ENCODE measurements at places on chromosomes 13 and 19.

- DNase-seq = peak; percentile 12
Measured at GRCh38 chr19:24054044-24054935, 32.7 kb upstream of the ZNF254 start.

DNA sequence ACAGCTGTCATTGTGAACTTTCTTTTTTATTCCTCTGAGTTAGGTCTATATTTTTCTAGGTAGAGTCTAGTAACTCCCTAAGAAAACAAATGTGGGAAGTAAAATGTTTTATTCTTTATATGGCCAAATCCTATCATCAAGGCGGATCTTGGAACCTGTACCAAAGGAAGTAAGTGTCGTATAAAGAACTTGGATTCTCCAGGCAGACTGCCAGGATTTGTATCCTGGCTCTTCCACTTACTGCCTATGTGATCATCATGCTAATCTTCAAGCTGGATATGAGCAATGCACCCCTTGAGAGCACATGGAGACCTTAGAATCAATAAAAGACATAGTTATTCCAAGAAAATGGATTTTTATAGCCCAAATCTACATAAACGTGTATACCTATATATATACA is 286.5 kb downstream of the PCDH17 start:
- no peak for DNase-seq

DNA sequence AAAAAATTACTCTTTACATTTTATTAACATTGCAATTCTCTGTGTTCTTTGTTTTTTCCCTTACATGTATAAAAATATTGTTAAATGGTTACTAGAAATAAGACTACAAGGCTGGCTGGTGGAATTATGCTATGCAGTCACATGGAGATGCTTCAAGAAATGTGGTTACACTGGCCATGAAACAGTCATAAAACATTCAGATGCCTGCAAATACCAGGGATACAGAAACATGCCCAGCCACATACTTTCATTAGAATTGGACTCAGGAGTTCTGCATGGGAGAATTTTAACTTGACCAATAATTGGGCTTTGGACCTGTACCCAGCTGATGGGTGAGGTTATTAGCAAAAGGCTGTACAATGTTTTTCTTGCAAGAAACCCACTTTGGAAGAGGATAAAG is 1407.7 kb upstream of the SLC10A2 start:
- DNase-seq = no peak

DNA sequence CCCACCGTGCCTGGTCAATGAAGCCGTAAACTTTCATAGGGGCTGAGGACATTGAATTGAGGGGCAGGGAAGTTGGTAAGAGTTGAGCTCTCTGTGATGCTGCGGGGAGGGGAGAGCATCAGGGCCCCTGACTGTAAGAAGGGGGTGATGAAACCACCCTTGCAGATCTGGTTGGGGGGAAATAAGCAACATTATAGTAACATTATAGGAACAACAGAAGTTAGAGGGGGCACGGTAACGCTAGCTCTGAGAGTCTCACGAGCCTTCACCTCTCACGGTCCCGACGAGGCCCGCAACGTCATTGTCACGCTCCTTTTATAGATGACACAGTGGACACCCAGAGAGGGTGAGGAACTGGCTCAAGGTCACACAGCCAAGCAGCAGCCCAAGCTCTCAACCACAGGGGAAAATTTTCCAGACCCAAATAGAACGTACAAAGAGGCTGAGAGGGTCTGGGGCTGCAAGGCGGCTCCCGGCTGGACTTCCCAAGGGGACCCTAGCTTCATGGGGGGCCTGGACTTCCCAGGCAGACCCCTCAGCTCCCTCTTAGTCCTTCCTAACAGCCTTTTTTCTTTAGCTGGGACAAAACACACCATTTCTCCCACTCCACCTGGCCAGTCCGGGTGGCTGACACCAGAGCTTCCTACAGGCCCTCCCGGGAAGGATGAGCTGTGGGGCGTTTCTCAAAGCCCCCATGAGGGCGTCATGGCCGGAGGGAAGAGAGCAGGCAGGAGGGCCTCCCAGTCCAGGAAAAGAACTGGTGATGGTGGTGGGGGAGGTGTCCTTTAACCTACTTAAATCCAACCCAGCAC is 4.1 kb downstream of the TLE5 start:
- DNase-seq = no peak

GRCh38 chr13:72399351-72399750 is 328.1 kb downstream of the MZT1 start:
- DNase-seq = no peak

DNA sequence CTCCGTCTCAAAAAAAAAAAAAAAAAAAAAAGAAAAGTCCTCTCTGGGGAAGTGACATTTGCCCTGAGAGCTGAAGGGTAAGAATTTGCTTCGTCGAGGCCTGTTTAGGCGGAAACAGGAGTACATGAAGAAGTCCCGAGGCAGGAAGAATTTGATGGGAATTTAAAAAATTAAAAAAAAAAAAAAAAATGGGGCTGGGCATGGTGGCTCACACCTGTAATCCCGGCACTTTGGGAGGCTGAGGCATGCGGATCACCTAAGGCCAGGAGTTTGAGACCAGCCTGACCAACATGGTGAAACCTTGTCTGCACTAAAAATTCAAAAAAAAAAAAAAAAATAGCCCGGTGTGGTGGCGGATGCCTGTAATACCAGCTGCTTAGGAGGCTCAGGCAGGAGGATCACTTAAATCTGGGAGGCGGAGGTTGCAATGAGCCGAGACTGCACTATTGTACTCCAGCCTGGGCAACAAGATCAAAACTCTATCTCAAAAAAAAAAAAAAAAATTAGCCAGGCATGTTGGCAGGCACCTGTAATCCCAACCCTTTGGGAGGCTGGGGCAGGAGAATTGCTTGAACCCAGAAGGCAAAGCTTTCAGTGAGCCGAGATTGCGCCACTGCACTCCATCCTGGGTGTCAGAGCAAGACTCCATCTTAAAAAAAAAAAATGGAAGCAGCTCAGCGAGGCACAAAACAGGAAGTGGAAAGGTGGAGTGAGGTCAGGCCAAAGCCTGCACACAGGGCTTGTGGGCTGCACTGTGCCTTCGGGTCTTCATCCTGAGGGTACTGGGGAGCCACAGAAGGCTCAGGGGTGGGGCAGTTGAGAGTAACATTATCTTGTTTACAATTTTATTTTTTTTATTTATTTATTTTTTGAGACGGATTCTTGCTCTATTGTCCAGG is 4.9 kb downstream of the BAX start:
- no peak for DNase-seq

DNA sequence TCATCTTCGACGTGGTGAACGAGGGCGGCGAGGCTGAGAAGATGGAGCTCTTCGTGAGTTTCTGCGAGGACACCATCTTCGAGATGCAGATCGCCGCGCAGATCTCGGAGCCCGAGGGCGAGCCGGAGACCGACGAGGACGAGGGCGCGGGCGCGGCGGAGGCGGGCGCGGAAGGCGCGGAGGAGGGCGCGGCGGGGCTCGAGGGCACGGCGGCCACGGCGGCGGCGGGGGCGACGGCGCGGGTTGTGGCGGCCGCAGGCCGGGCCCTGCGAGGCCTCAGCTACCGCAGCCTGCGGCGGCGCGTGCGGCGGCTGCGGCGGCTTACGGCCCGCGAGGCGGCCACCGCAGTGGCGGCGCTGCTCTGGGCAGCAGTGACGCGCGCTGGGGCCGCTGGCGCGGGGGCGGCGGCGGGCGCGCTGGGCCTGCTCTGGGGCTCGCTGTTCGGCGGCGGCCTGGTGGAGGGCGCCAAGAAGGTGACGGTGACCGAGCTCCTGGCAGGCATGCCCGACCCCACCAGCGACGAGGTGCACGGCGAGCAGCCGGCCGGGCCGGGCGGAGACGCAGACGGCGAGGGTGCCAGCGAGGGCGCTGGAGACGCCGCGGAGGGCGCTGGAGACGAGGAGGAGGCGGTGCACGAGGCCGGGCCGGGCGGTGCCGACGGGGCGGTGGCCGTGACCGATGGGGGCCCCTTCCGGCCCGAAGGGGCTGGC is 52.6 kb downstream of the MAP4K1 start:
- no peak for DNase-seq

GRCh38 chr13:59452189-59452890 is 711.4 kb downstream of the DIAPH3 start:
- DNase-seq = no peak

DNA sequence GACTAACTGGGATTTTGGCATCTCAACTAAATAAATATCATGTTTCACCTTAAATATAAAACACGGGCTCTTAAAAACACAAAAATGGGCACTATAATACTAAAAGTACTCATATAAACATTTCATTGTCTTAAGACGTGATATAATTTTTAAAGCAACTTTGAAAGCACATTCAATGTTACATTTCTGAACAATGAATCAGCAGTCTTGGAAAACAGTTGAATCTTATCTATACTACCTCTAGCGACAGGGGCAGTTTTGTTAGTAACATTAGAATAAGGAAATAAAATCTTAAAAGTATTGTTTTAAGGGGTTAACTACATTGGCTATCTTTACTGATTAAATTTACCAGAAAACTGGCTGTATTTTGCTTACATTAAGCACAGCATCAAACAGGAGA is 156.9 kb downstream of the UGGT2 start:
- no peak for DNase-seq

- DNase-seq = no peak
Measured at GRCh38 chr19:35410487-35410886, 37.6 kb upstream of the FFAR2 start.
